ENCODE measurements at places on chromosomes 7 and 10.

DNA sequence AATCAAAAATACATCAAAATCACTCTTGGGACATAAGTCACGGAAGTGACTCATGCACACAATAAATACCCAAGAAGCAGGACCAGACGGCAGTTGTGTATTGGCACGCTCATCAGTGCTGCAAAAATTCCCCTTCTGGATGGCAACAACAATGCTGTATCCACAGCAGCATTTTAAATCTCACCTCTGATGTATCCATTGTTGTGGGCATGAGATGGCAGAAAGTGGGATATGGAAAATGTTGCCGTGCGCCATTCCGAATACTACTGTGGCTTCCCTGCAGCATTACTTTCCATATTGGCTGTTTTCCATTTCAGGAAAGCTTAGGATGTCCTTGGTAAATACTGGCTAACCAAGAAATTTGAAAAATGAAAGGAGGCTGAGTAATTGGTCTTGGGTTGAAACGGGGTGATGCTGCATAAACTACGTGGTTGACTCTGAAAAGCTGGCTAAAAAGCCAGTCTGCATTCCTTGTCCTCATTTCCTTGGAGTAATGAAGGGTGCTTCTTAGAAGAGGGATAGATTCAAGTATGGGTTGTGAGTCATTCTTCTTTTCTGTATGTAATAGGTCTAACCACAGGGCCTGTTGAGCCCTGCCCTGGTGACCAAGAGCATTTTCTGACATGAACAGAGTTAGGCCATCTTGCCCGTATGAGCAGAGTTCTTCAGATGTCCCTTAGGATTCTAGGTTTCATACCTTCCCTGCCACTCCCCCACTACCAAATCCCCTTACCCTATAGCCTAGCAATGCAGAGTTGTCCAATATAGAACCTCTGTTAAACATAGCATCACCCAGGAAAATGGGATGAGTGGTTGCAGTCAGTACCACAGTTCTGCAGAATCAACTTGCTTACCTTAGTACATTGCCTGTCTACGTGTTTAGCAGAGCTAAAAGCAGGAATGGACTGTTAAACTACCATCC is 36.3 kb upstream of the TOMM7 start:
- DNase-seq: peak; percentile 95

DNA sequence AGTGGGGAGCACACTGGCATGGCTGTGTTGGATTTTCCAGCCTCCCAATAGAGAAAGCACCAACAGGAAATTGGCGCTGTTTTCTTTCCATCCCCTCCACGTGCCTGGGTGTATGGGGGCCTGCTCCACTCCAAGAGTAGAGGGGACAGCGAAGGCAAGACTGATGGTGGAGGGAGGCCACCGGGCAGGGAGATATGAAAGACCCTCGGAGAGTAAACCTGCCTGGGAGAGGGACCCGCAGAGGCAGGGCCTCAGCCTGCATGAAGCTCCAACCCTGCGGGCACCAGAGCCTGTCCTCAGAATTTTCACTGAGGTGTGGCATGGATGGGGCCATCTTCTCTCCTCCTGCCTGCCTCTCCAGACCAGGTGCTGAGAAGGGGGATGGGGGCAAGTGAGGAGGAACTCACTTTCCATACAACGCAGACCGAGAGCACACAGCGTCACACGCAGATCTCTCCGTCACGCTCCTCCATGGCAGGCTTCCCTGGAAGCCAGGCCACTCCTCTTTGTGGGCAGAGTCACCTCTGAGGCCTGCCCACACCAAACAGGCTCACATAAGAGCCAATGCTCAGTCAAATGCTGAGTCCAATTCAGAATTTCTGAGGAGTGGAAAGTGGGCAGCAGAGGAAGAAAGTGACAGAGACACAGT is 18.8 kb downstream of the ANXA11 start:
- peak; percentile 30 for DNase-seq

DNA sequence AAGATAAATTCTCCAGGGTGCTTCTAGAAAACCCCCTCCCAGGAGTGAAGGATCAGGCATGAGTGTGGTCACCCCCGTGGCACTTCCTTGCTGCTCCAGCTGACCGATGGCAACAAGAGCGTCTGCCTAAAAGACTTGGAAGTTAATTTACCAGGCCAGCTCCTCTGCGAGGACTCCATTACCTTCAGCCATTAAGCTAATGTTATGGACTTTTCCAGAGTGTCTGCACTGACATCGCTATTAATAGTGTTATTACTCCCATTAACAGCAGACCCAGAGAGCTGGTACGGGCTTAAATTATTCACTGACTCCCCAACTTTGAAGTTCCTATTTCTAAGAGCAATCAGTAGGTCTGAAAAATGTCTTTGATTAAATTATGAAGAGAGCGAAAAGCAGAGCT is 345.8 kb downstream of the PLXNA4 start:
- no peak for DNase-seq

DNA sequence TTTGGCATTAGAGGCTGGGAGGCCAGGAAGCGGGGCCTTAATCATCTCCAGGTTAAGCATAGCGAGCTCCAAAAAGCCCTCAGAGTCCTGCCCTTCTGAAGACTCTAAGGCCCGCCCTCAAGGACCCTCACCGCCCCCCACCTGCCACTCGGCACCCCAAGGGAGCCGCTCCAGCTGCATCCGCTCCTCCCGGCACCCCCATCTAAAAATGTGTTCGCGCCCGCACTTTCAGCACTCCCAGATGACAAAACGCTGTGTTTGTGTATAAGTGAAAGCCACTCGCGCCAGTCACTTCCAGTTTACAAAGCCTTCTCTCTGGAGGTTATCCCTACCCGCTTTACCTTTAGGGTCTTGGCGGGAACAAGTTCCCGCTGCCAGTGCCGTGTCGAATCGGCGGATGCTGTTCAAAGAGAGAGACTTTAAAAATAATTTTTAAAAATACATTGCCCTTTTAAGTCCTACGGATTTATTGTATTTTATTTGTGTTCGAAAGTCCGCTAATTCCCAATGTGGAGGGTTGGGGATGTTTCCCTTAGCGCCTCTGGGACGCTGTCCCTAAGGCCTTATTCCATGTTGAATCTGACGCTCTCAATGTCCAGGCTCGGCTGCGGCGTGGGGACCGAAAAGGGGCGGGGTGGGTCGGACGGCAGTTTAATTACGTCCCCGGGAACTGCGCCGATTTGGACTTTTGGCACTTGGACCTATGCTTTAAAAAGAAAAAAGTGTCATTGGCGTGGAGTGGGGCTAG is at the start of the genes DCLRE1A and NHLRC2:
TSS of gene DCLRE1A (minus strand) at position 70 of the 748 bp plus-strand sequence. CDS start 900 bp downstream, outside the sequence.
TSS of gene NHLRC2 (plus strand) at position 649 of the 748 bp plus-strand sequence. CDS start 212 bp downstream, outside the sequence.
- peak; percentile 88 for DNase-seq

DNA sequence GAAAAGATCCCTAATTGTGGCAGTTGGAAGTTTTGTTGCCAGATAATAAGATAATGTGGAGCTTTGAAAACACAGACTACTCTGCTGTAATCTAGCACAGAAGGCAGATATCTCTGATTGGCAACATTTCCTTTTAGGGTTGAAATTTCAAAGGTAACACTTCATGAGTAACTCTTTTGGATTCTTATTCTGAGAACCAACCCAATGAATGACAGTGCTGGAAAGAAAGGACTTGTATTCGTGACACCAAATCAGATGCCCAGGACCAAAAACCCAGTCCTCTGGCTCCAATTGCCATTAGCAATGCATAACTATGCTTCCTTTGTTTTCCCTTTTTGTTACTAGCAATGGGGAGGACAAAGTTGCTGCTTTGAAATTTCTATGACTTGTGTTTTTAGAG is 41.0 kb upstream of the ELMO1 start:
- DNase-seq: no peak

GRCh38 chr7:38168890-38169570 is 9.0 kb upstream of the STARD3NL start:
- DNase-seq: no peak

GRCh38 chr10:59255463-59255862 is 79.0 kb downstream of the PHYHIPL start:
- no peak for DNase-seq

- peak; percentile 72 for DNase-seq
These were observed 4.3 kb downstream of the PLEKHA8 start for GRCh38 chr7:30032310-30033125.

DNA sequence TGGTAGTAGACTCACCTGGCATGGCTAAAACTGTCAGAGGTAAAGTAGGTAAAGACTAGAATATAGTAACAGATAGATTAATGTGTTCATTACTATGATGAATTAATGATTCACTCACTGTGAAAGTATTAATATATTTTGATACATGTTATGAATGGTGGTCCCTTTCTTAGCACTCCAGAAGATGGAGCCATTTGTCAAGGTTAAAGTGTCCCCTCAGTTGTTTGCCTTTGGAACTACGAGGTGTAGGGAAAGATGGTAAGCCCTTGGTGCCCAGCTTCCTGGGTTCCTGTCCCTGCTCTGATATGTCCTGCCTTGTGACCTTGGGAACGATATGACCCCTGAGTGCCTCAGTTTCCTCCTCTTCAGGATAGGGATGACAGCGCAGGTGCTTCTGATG is 49.4 kb downstream of the HTRA1 start:
- DNase-seq: no peak

- DNase-seq: no peak
These were observed 24.0 kb upstream of the CSGALNACT2 start for GRCh38 chr10:43114088-43114742.

- DNase-seq: no peak
These were observed 21.8 kb upstream of the PIP4K2A start for GRCh38 chr10:22736134-22736533.

DNA sequence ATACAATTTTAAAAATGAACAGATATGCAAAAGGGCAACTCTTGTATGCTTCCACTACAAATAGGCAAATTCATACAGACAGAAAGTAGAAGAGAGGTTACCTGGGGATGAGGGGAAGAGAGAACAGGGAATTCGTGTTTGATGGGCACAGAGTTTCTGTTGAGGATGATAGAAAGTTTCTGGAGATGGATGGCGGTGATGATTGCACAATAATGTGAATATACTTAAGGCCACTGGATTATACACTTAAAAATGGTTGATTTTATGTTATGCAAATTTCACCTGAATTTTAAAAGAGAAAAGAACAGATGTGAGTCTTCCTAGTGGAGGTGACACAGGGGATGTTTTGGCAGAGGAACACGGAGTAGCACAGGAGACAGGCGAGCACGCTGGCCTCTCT is 89.3 kb downstream of the TEX36 start:
- no peak for DNase-seq

DNA sequence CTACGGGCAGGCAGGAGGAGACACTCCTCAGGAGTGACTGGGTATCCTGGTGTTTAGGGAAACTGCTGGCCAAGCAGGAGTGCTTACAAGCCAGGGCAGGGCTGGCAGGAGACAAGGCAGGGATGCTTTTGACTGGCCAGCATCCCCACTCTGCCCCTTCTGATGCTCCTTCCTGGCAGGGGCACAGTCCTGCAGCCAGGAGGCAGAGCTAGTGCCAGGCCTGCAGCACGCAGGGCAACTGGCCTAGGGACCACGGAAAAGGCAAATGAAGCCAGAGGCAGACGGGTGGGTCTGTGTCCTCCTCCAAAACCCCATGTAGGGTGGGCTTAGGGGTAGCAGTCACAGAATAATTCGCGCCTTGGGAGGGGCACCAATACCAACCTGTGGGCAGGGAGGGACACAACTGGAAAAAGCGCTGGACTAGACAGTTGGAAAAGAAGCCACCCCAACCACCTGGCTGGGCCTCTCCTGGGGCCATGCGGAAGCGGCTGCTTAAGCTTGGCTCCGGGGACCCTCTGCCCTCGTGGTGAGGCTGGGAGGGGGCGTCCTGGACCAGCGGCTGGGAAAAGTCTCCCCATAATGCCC is 4.8 kb downstream of the IMPDH1 start:
- peak; percentile 37 for DNase-seq

DNA sequence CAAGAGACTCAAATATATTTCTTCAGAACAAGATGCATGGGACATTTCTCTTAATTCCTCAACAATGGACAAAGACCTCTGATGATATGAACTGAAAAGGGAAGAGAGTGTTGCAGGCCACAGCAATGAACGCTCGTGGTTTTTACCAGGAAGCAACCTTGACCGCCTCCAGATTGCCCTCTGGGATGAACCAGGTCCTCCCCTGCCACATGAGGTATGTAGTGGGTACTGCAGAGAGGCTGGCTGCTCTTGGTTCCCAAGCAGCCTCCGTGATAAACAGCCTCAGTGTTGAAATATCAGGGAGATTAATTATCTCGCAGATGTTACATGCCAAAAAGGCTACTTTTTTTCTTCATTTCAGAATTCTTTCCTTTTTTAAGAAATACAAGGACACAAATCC is 338.8 kb downstream of the ELMO1 start:
- no peak for DNase-seq

GRCh38 chr10:77564731-77565589 is 72.6 kb downstream of the KCNMA1 start:
- no peak for DNase-seq

DNA sequence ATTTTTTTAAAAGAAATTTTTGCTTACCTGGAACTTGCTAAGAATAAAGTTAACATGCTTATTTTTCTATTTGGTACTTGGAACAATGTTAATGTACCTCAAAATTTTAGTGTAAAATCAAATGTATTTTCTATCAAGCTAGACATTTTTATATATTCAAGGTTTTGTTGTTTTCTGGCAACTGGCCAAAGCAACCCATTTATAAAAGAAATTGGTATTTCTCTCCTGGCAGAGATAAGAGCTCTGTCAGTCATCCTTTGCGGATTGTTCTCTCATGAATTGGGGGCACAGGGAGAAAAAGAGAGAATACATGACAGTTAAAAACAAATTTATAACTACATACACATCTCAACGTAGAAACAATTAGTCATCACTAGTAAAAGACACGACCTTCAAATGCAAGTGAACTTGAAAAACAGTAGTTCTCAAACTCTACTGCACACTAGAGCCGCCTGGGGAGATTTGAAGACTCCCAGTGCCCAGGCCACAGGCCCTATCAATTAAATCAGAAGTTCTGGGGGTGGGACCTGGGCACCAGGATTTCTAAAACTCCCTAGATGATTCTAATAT is 152.4 kb upstream of the LAMB4 start:
- DNase-seq: peak; percentile 62

- DNase-seq: no peak
These were observed 39.9 kb downstream of the BET1 start for GRCh38 chr7:93964262-93964661.

GRCh38 chr10:125359401-125359800 is 199.0 kb upstream of the CTBP2 start:
- no peak for DNase-seq

- DNase-seq: peak; percentile 17
These were observed 208.8 kb downstream of the THSD7A start for GRCh38 chr7:11623093-11623678.

DNA sequence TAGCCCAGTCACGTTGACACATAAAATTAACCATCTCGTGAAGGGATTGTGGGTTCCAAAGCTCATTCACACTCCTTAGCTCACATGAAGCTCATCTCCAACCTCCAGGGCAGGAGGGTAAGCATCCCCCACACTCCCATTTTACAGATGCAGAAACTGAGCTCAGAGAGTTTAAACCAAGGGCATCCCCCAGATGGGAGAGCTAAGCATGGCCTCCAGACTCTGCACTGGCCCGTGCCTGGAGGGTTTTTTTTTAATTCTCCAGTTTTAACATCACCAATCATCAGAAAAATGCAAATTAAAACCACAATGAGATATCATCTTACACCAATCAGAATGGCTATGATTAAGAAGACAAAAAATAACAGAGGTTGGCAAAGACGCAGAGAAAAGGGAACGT is 53.3 kb upstream of the TCF7L2 start:
- no peak for DNase-seq
